Mucosa of descending colon (tissue), 3 donors: ENCODE measurements at places on chromosomes 7 and 10. TPM values are rescaled to one million over a fixed set of nuclear protein-coding genes. Genes with fewer than 3 reads are reported as not detected.
A peak's percentile ranks its signal among the peaks of the same experiment; 100 is the strongest.

- DNase-seq = no peak
Measured at GRCh38 chr10:44955413-44956070, 4.1 kb upstream of the RASSF4 start.

DNA sequence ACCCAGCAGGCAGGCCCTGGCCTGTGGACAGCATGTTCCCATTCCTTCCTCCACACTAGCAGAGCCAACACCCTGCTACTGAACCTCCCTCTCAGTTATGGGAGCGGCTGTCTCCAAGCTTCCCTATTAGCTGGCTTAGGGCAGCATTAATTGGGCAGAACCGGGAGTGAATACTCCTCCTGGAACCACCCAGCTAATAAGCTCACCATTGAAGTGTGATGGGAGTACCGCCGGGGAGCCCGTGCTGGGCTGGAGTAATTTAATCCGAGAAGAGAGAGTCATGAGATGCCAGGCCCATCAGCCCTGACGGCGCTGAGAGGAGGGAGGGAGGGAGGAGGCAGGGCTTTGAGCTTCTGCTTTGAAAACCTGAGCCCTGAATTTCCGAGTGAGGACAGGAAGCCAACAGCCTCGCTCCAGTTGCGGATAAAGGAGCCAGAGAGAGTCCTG, 31.8 kb upstream of the ELFN1 start:
- peak; percentile 5 for DNase-seq

GRCh38 chr7:132090444-132090843, 485.8 kb downstream of the PLXNA4 start:
- no peak for DNase-seq

DNA sequence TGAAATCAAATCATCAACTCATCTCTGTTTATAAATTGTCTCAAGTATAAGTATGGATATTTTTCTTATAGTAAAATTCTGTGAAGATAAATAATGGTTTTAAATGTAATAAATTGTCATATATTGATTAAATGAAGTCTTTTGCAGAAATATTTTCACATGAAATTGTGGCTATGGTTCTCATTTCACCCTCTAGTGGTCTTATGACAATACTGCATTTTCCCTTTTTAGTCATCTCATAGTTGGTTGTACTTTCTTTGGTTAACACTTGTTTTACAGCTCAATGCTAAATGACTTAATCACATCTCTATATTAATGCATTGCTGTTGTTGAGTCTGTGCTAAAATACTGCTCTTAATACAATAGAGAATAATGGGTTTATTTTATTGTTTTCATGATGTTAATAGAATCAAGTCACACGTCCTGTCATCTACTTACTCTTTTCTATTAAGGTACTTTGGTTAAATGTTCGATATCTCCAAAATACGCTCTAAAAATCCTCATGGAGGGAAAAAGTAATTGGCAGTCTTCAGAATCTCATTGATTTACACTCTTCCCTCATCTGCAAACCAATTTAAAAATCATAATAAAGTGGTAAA, 38.0 kb upstream of the CACNA2D1 start:
- no peak for DNase-seq

- DNase-seq = no peak
Measured at GRCh38 chr10:10515479-10516204, 502.0 kb upstream of the CELF2 start.

GRCh38 chr7:41437257-41438196, 265.4 kb downstream of the INHBA start:
- no peak for DNase-seq

The RAB18 gene
- 131 TPM for total RNA-seq
